ENCODE measurements at places on chromosomes 7 and 10. TPM values are rescaled to one million over a fixed set of nuclear protein-coding genes. Genes with fewer than 3 reads are reported as not detected.

Gene KCP
- total RNA-seq: not detected

Gene ELFN1
- 0.20 TPM for total RNA-seq

Gene CDC123
- total RNA-seq: 125 TPM

Gene OR6V1
- not detected for total RNA-seq

Gene TMEM178B
- total RNA-seq: 1.1 TPM

Gene MEOX2
- total RNA-seq: not detected

Gene TLX1
- not detected for total RNA-seq

Gene SP8
- total RNA-seq: not detected

Gene CDC14C
- not detected for total RNA-seq

Gene C10orf67
- total RNA-seq: 0.25 TPM

Gene OPALIN
- total RNA-seq: not detected

Gene EPHA1
- 2.4 TPM for total RNA-seq

Gene GTF2IRD1
- 1.4 TPM for total RNA-seq

Gene MLLT10
- total RNA-seq: 36.4 TPM

Gene HEPACAM2
- total RNA-seq: not detected

Gene RGS10
- 207 TPM for total RNA-seq

Gene AKR1C4
- not detected for total RNA-seq

Gene AGAP9
- total RNA-seq: 3.6 TPM

Gene RPEL1
- total RNA-seq: not detected

Gene YKT6
- 50.9 TPM for total RNA-seq

Gene AASS
- 0.76 TPM for total RNA-seq

Gene TMEM130
- total RNA-seq: not detected

Gene ANKRD61
- 0.27 TPM for total RNA-seq

Gene KCNIP2
- 2.4 TPM for total RNA-seq

Gene RNF148
- total RNA-seq: not detected

Gene CCL24
- not detected for total RNA-seq

Gene CRYGN
- total RNA-seq: 0.90 TPM

Gene KLF14
- total RNA-seq: not detected

Gene NUTM2D
- total RNA-seq: 1.1 TPM

Gene SORCS1
- not detected for total RNA-seq

Gene PAX2
- total RNA-seq: not detected

Gene HOGA1
- total RNA-seq: not detected

Gene RAB19
- 6.4 TPM for total RNA-seq

Gene KCND2
- not detected for total RNA-seq

Gene SPDYE11
- not detected for total RNA-seq

Gene TFEC
- total RNA-seq: not detected

Gene HMX3
- total RNA-seq: 0.69 TPM

Gene COL13A1
- total RNA-seq: not detected

Gene CRHR2
- total RNA-seq: not detected

Gene CPA1
- not detected for total RNA-seq

Gene SLC39A12
- not detected for total RNA-seq

Gene C10orf62
- total RNA-seq: not detected
